ENCODE measurements at places on chromosomes 1 and 21.

- DNase-seq, result no peak
Observed at GRCh38 chr1:1915911-1916840, 1.1 kb downstream of the CALML6 start.

- DNase-seq, result no peak
Observed at GRCh38 chr1:165942062-165942461, 114.6 kb downstream of the UCK2 start.

DNA sequence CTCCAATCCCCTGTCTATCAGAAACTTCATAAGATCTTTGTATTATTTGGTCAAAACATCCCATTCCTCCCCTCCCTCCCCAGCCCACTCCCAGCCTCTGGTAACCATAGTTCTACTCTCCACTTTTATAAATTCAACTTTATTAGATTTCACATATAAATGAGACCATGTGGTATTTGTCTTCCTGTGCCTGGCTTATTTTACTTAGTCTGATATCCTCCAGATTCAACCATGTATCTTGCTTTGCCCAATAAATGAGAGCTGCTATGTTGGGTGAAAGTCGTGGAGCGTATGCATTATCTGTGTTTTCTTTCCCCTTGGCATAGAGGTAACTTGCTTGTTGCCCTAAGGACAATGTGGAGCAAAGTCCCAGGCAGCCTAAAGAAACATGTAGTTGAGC lies 28.5 kb upstream of the CHRM3 start:
- DNase-seq, result no peak

- DNase-seq, result no peak
Observed at GRCh38 chr1:52657702-52658101, 24.7 kb downstream of the SHISAL2A start.

DNA sequence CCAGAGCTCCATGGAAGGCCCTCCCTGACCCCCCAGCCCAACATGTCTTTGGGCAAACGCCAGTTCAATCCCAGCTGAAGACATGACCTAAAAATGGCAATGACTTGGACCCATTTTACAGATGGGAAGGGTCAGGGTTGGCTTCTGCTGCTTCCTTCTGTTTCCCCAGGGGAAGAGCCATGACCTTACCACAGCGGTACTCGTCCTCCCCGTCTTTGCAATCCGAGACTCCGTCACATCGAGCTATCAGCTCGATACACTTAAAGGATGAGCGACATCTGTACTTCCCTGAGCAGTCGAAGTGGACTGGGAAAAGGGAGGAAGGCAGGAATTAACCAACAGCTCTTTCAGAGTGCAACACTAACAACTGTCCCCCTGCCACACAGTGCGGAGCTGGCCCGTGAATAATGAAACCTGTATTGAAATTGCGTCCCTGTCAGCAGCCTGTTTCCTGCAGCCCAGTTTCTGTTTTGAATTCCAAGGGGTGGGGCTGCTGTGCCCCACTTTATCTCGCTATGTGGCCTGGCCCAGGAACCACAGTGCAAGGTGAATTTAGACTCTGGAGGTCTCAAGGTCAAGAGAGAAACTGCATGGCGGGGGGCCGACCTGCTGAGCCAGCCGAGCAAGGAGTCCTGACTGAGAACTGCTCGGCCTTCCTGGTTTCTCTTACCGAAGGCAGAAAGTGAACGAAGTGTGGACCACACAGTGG lies 7.0 kb downstream of the TMPRSS3 start:
- no peak for DNase-seq

Measured in RKO (cell line).